Testis (tissue), 5 donors: ENCODE measurements at places on chromosomes 7 and 10. TPM values are rescaled to one million over a fixed set of nuclear protein-coding genes. Genes with fewer than 3 reads are reported as not detected.

MBLAC1 gene
- polyA plus RNA-seq, result 2.9 TPM

NME8 gene
- 25.3 TPM for polyA plus RNA-seq

NPFFR1 gene
- polyA plus RNA-seq, result 2.6 TPM

ZKSCAN1 gene
- 30.7 TPM for polyA plus RNA-seq
